Cardiac septum (tissue), 1 donor: ENCODE measurements at places on chromosomes 7 and 10. TPM values are rescaled to one million over a fixed set of nuclear protein-coding genes. Genes with fewer than 3 reads are reported as not detected.
A peak's percentile ranks its signal among the peaks of the same experiment; 100 is the strongest.

GRCh38 chr10:123398180-123398591, 244.0 kb downstream of the BUB3 start:
- no peak for DNase-seq

GRCh38 chr7:80498481-80499349, 13.1 kb downstream of the GNAT3 start:
- DNase-seq, result no peak

DNA sequence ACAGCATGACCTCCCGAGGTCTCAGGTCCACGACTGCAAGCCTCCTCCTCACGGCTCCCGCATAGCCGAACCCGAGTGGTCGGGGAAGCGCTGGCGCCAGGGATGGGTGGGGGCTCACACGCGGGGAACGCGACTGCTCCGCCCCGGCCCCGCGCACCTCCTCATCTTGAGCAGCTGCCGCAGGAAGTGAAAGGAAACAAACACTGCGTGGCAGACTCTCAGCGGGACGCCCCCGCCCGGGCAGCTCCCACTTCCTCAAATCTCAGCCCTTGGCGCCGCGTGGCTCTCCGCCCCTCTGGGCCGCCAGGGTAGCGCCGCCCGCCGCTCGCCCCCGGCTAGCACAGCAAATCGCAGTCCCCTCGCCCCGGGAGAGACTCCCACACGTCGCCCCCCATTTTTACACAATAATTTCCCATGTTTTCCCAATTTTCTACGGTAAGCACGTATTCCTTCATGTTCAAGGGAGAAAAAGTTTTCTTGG, at the start of gene TMEM243:
TSS of gene TMEM243 (minus strand) at position 188 of the 481 bp plus-strand sequence. CDS start 229 bp downstream, outside the sequence.
- peak; percentile 94 for DNase-seq

DNA sequence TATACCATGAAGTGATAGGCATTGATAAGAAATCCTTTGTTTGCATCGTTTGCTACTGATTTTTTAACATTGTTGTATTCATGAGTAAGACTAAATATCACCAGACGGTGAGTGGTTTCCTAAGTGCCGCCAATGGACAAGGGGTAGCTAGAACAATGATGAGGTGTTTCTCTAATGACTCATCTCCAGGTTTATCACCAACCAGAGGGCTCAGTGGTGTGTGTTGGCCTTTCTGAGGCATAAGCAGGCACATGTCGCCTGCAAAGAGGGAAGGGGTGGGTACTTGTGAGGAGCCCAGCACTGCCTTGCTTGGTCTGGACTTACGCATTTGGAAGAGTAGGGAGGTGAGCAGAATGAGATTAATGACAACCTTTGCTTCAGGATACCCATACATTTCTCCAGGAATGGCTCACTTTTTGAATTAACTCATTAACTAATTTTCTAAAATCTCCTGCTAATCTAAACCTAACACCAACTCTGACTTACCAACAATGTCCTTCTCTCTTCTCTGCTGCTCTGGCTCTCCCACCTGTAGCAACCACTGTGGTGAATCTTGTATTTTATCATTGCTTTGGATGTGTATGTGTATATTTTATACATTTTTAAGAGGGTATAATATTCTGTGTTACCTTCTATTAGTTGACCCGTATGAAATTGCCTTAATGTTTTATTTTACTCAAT, 722.6 kb downstream of the GRID1 start:
- no peak for DNase-seq

DNA sequence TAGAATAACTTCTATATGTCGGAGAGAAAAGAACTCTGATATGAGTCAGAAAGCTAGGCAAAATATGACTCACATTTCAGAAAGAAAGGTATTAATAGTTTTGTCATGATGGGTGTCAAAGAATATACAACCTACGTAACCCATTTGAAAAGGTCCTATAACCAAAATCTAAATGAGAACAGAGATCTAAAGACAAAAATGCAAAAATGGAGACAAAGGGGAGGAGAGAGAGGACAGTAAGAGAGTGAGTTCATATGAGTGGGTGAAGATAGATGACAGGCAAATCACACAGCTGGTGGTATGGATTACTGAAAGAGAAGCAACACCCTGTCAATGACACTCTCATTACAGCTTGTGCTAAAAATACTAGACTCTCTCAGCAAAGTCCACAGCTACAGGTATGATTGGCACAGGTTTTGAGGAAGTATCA, 25.6 kb downstream of the ANKMY2 start:
- DNase-seq, result no peak

DNA sequence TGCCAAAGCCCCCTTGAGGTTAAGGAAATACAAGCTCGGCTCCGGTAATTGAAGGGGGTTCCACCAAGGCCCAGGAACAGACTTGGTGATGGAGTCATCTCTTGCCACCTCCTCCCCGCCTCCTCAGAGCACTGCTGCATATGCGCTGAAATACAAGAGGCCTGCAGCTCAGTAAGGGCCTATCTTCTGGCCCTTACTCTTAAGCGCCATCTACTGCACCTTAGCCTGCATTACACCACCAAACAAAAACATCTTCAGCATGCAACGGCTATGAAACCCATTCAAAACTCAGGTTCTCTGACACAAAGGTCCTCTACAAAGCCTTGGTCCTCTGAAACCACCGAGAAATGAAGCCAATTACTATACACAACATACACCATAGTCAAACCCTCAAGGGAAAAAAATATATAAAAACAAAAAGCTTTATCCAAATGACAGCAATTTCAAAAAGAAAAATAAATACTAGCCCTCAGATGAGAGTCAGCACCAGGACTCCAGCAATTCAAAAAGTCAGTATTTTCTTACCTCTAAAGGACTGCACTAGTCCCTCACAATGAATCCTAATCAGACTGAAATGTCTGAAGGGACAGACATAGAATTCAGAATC, 176.8 kb upstream of the TBX20 start:
- DNase-seq, result no peak

- no peak for DNase-seq
These were observed 28.9 kb downstream of the ZNF25 start for GRCh38 chr10:37947526-37947925.

GRCh38 chr10:27253576-27253975, 13.0 kb upstream of the ACBD5 start:
- DNase-seq, result no peak

GRCh38 chr7:120052884-120053382, 220.0 kb upstream of the KCND2 start:
- no peak for DNase-seq

GRCh38 chr10:97049670-97050069, 136.1 kb downstream of the SLIT1 start:
- DNase-seq, result no peak

DNA sequence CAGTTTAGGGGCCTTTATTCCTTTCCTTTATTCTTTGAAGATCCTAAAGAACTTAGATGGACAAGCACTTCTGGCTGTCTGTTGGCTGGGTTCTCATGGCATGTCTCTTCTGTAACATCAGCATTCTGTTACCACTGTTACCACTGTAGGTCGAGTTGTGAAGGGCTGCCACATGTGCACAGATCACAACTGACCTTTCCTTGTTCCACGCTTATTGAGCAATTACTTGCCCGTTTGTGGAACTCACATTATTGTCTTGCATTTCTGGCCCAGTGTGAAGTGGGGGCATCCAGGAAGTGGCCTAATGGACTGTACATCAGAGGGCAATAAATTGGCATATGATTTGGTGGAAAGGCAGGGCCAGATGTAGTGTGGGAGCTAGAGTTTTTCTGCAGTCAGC, 23.7 kb downstream of the GBF1 start:
- no peak for DNase-seq

- DNase-seq, result no peak
These were observed 108.8 kb upstream of the CDK1 start for GRCh38 chr10:60669501-60669900.

DNA sequence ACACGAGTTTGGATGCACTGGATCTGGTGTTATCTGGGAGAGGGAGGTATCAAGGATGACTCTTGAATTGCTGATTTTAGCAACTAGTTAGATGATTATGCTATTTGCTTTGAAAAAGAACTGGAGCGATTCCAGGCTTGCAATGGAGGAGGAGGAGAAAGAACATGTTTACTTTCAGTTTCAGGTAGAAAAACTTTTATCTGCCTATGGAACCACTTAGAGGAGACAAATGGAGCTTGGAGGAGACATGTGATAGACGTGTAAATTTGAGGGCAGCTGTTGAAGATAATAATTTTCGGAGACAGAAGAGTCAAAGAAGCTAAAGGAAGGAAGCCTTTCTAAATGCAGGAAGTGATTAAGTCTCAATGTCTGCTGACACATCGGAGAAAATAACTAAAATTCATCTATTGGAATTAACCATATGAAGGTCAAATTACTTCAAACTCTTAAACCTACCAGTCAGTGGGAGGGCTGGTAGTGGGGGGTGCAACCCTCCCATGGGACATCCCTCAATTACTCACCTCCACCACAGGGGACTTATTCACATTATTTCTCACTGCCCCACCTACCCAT, 56.4 kb upstream of the GNAI1 start:
- no peak for DNase-seq

DNA sequence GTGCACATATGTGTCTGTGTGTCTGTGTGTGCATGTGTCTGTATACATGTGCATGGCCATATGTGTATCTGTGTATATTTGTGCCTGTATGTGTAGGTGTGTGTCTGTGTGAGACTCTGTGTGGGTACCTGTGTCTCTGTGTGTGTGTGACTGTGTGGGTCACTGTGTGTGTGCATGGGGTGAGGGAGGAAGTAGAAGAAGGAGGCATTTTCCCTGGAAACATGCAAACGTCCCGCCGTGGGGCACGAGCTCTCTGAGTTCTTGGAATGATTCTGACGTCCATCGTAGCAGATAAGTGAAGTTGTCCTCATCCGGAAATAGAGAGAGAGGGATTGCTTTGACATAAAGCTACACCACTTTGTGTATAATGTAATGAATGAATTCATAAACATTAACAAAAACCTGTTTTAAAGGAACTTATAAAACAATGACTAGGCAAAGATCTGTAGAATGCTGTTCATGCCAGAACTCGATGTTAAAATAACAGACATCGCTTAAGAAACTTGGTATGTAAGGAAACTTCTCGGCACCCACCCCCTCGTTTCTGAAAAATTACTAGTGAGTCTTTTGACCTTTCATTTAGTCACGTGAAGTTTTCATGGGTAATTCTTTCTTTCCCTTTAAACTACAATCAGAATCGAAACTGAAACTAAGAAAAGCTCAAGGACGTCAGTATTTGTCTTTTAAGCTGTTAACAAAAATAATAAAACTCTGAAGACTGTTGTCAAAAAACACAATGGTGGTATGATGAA, 43.6 kb upstream of the KLF6 start:
- DNase-seq, result no peak

GRCh38 chr7:82286798-82287140, 156.8 kb downstream of the CACNA2D1 start:
- no peak for DNase-seq

DNA sequence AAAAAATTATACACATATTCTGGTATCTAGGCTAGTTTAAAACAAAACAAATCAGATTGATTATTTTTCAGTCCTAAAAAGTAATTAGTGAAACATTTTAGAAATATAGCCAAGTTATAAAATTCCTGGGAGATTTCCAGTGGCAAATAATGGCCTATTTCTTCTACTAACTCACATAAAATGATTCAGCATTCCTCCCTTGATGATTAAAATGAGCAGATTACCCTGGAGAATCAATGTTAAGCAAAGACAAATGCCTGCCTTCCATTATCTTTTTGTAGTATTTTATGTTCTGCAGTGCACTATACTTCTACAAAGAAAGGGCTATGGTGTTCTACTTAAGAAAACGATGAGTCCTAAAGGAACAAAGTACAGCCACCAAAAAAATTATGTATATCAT, 53.6 kb downstream of the PARD3 start:
- no peak for DNase-seq

DNA sequence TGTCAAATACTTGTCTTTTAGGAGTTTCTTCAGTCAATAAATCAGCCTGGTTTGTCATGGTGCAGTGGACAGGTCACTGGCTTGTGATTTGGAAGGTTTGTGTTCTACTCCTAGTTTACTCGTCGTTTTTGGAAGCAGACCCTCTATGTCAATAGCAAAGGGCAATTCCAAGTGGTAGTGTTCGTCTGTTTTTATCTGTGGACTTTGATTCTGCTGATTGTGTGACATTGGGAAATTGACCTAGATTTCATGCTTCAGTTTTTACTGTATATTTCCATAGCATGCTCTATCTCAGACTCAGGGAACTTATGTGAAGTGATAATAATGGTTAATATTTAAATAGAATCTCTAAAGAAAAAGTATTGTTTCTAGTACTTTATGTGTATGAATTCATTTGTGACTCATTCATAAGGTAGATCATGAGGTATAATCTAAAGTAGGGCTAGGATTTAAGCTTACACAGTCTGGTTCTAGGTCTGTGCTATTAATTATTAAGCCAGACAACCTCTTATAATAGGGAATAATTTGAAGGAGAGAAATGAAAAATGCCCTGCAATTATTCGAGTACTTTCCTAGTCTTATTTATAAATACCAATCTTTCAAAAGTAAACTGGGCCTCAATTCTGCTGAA, 198.1 kb downstream of the REEP3 start:
- DNase-seq, result no peak

DNA sequence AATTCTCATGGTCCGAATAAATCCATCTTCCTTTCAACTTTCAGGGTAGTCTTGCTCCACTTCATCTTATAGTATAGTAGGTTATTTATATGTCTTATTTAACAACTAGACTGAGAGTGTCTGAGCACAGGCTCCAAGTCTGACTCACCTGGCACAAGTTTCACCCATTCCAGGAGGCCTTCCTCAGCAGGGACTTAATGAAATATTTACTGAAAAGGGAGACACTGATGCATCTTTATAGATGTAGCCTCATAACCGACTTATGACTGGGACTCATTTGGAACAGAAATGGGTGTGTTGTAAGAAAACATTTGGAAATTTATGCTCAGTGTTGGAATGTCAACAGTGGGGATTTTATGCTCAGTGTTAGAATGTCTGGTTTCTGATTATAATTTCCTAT, 59.9 kb downstream of the CH25H start:
- DNase-seq, result no peak

DNA sequence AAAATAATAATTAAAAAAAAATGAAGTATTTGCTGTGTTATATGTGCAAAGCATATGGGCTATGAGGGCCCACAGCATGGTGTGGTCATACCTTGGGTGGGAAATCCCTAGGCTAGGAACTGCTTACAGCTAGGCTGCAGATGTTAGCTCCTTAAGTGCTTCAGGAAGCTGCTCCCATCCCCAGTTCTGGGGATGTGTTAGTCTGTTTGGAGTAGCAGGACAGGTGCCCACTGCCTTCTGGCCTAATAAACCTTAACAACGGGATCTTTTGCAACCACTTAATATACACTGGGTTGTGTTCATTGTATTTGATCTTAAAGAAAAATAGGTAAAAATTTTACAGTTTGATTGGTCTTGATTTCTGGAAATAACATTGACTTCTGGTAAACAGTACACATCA, 46.3 kb downstream of the HK1 start:
- no peak for DNase-seq

The H2BK1 gene
- not detected for total RNA-seq

The NCF1 gene
- 4.0 TPM for total RNA-seq

The ACSM6 gene
- 0.30 TPM for total RNA-seq

The NPFFR1 gene
- not detected for total RNA-seq

The ZNF425 gene
- total RNA-seq, result 0.78 TPM

The CHAT gene
- total RNA-seq, result not detected

The SPDYE6 gene
- not detected for total RNA-seq

The CALD1 gene
- 237 TPM for total RNA-seq

The ST7 gene
- 23.4 TPM for total RNA-seq

The NKX2-3 gene
- total RNA-seq, result not detected

The AKR1D1 gene
- total RNA-seq, result not detected
